ENCODE measurements at places on chromosomes 5 and 9.

DNA sequence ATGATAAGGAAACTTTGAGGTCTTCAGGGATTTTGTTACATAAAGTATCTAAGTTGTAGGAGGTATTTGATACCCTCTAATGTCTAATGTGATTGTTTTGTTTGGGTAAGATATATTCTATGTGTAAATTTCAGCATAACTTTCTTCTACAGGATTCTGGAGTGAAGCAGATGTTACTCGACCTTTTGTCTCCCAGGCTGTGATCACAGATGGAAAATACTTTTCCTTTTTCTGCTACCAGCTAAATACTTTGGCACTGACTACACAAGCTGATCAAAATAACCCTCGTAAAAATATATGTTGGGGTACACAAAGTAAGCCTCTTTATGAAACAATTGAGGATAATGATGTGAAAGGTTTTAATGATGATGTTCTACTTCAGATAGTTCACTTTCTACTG lies 6.0 kb downstream of the MRPS30 start:
- DNase-seq, result no peak

- no peak for DNase-seq
These were observed 14.1 kb downstream of the TRIM7 start for GRCh38 chr5:181190711-181191525.

DNA sequence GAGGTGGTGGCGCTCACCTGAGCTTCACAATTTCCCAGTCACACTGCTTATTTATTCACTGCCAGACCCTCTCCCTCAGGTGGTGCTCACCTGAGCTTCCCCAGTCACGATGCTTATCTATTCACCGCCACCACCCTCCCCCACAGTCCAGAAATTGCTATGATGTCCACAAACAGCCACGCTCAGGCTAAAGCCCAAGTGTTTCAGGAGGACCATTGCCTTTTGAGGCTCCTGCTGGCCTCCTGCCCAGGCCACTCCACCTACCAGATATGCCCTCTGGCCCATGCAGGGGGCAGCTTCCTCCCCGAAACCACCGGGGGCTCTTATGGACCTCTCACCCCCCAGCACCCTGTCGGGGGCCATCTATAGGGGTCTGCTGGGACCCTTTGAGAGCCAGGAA lies 4.6 kb downstream of the PDLIM7 start:
- no peak for DNase-seq

DNA sequence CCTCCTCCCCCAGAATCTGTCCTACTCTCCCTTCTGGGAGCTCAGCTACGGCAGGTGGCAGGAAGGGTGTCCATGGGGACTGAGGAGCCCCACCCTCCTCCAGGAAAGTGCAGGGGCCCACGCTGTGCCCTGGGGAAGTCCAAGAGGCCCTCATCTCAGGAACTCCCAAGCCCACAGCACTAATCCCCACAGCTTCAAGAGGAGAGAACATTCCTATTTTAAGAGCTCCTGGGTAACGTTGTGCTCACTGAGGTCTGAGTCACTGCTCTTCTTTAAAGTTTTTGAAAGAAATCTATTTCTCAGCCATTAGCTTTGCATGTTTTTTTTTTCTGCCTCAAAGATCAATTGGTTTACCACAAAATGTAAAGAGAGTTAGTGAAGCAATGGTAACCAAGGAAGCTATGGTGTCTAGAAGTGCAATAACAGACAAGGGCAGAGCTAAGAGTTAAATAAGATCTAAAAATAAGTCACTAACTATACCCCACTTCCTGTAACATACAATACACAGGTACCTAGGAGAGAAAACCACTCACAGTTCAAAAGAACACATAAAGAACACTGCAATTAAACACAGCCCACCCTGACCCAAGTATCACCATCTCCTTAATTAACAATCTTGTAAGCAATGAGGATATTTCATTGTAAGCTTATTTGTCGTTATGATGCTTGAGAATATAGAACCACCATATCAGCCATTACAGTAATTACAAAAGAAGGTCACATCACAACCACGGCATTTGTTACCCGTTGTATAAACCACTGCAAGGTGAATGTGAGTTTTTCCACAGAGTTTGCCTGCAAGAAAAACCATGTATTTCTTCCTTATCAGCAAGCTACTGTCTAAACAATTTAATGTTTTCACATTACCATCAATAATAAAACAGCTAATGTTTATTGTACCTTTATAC lies 382.3 kb upstream of the SLC30A5 start:
- peak; percentile 41 for DNase-seq

GRCh38 chr9:92964607-92965060 lies 17.3 kb downstream of the FGD3 start:
- DNase-seq, result no peak

GRCh38 chr5:106307265-106307664 lies 1363.5 kb downstream of the EFNA5 start:
- no peak for DNase-seq

DNA sequence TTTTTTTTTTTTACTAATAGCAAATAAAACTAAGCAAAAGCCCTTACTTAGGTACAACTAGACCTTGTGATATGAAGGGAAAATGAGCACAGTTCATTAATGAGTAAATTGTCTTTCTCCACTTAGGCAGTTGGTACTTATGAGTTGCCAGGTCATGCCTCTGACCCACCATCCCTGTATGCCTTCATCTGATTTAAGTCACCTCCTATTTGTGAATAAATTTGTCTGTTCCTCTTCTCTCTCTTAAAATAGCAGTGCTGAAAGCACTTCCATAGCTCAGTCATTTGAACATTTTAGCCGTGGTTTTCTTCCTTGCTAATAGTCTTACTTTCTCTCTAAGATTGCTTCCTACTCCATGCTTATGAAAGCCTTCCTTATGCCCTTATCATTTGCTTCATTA lies 61.4 kb downstream of the SLC44A1 start:
- no peak for DNase-seq

DNA sequence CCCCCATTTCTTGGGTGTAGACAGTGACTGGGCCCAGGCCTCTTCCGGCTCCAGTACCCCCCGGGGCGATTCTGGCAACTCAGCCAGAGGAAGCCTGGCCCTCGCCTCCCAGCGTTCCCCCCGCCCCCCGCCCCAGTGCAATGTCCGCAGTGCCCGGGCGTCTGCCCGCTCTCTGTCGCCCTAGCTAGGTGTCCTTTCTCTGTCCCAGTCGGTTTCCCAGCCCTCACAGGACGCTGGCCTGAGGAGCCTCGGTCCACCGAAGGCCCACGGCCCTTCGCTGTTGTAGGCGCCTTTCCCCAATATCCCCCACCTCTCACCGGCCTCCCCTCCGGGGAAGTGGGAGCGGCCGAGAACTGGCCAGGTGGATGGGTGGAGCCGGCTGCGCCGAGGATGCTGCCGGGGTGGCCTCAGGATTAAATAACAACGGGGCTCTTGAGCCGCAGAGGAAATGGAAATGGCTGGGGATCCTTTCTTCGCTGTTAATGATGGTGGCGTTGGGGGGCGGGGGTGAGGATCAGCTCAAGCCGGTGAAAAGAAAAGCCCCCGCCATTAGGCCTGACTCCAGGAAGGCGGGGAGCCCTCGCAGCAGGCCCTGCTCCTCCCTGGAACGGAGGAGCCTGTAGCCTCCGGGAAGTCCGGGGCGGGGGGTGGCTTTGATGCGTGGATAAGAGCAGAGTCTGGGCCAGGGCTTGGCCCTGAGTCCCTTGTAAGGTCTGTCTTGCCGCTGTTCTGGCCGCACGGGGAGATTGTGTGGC lies 1.1 kb upstream of the SPRY4 start:
- no peak for DNase-seq

GRCh38 chr5:140113180-140113698 lies 670 bp upstream of the PURA start:
- no peak for DNase-seq

- DNase-seq, result no peak
These were observed 79.0 kb upstream of the DAP start for GRCh38 chr5:10839916-10840599.

- DNase-seq, result no peak
These were observed 142.4 kb downstream of the PCSK5 start for GRCh38 chr9:76032797-76033373.
